Transverse colon (tissue), 4 donors: ENCODE measurements at places on chromosomes 13 and 19. TPM values are rescaled to one million over a fixed set of nuclear protein-coding genes. Genes with fewer than 3 reads are reported as not detected.

DNA sequence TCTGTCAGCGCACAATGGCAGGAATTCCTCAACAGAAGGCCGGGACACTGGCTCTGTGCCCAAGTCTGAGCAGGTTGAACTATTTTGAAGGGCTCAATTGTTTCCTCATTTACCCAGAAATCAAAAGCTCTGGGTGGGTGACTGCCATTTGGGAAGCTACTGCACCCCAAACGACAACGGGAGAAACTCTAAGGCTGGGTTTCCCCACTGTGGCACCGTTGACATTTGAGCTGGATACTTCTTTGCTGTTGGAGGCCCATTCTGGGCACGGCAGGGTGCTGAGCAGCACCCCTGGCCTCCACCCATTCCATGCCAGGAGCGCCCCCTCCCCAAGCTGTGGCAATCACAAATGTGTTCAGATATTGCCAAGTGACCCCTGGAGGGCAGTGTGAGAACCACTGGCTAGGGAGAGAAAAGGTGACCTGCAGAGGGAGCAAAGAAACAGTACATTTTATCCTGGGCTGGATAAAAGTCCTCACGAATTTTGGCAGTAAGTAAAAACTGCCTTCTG is 62.5 kb downstream of the RFX2 start:
- H3K4me3 ChIP-seq: no peak overlapping the region
- no peak for DNase-seq
- peak overlapping the region; percentile 36 for H3K27ac ChIP-seq
- H3K27me3 ChIP-seq: no peaks in the 10 kb centered on the region
- no peaks in the 10 kb centered on the region for H3K36me3 ChIP-seq

- peak overlapping the region; percentile 90 for H3K4me3 ChIP-seq
- peak overlapping the region; percentile 98 for H3K27ac ChIP-seq
- H3K27me3 ChIP-seq: no peaks in the 10 kb centered on the region
- H3K36me3 ChIP-seq: peaks cover 2% of the 10 kb centered on the region
- peak; percentile 93 for DNase-seq
- peaks cover 51% of the 10 kb centered on the region for H3K4me1 ChIP-seq
Measured at GRCh38 chr19:40718774-40719391, 2.0 kb downstream of the ITPKC start.

- H3K4me1 ChIP-seq: no peaks in the 10 kb centered on the region
- H3K27ac ChIP-seq: no peak overlapping the region
- no peaks in the 10 kb centered on the region for H3K36me3 ChIP-seq
- H3K27me3 ChIP-seq: no peaks in the 10 kb centered on the region
Measured at GRCh38 chr19:3154957-3155736, 19.3 kb downstream of the GNA15 start.

DNA sequence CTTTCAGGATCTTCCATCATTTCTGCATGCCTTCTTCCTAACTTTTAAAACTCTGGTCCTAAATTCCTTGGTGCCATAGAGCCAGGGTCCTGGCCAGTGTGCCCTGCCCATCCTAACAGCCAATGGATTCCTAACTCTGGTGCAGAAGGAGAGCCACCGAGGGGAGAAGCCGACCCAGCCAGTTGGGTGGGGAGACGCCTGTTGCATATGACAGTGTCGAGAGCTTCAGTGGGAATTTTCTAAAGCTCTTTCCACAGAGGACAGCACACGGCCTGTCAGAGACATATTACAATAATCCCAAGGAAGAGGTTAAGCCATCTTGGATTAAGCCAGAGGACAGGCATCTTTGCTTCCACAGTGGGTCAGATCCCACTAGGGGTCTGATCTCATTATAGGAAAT is 180.4 kb downstream of the ZNF536 start:
- H3K27ac ChIP-seq: no peak overlapping the region
- no peaks in the 10 kb centered on the region for H3K27me3 ChIP-seq
- H3K4me1 ChIP-seq: no peaks in the 10 kb centered on the region

GRCh38 chr19:44142059-44142433 is 692 bp downstream of the ZNF234 start:
- no peaks in the 10 kb centered on the region for H3K27me3 ChIP-seq
- no peak for DNase-seq
- H3K27ac ChIP-seq: no peak overlapping the region

GRCh38 chr13:31227063-31227462 is 27.3 kb downstream of the B3GLCT start:
- no peak for DNase-seq
- no peaks in the 10 kb centered on the region for H3K36me3 ChIP-seq
- H3K27ac ChIP-seq: no peak overlapping the region
- H3K4me3 ChIP-seq: no peak overlapping the region
- no peaks in the 10 kb centered on the region for H3K27me3 ChIP-seq

DNA sequence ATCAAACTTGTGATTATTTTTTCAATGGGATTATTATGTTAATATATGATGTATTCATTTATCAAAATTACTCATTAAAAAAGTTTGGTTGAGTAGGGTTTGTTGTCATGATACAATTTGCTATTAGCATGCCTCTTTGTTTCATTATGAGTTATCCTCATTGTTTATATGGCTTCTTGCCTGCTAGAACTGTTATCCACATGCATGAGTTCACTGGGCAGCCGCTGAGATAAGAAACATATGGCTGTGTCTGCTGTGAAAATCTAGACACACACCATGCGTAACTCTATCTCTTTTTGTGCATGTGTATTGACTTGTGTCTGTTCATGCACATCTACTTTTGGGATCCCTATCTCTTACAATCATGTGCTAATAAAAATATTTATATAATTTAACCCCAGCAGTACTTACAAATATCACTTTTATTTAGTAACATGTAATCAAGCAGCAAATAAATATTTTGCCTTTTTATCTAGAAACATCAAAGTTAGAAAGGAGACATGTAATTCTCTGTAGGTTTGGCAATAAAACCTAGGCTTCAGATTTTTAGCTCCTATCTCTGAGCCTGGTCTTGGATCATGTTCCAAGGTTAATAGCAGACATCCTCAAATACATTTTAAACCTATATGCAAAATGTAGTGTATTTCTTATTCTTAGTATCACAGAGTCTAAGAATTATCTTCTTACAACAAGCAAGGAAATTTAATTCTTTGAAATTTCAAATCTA is 11.2 kb upstream of the KLF12 start:
- no peaks in the 10 kb centered on the region for H3K27me3 ChIP-seq
- DNase-seq: no peak
- no peak overlapping the region for H3K27ac ChIP-seq
- H3K4me3 ChIP-seq: no peak overlapping the region
- no peaks in the 10 kb centered on the region for H3K4me1 ChIP-seq

- no peaks in the 10 kb centered on the region for H3K36me3 ChIP-seq
- no peaks in the 10 kb centered on the region for H3K4me1 ChIP-seq
- no peak for DNase-seq
Measured at GRCh38 chr13:36362251-36362650, 16.1 kb upstream of the SPART start.

- peaks cover 6% of the 10 kb centered on the region for H3K27me3 ChIP-seq
- peaks cover 21% of the 10 kb centered on the region for H3K4me1 ChIP-seq
- H3K36me3 ChIP-seq: no peaks in the 10 kb centered on the region
- DNase-seq: no peak
Measured at GRCh38 chr13:76886005-76886291, 257 bp downstream of the KCTD12 start.

DNA sequence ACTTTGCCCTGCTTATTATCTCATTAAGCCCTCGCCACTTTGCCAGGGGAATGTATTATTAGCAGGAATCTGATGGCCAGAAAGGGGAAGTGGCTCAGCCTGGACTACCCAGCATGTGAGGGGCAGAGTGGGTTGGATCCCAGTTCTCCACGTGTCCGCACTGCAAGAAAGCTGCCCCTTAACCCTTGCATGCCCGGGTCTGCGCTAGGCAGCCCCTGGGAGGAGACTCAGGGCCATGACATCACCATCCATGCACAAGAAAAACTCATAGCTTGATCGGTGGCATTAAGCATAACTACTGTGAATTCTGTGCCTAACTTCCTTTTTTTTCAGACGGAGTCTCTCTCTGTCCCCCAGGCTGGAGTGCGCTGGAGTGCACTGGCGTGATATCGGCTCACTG is 8.9 kb downstream of the CACNG8 start:
- no peak for DNase-seq
- no peaks in the 10 kb centered on the region for H3K4me1 ChIP-seq
- peaks cover 18% of the 10 kb centered on the region for H3K27me3 ChIP-seq
- no peak overlapping the region for H3K27ac ChIP-seq

DNA sequence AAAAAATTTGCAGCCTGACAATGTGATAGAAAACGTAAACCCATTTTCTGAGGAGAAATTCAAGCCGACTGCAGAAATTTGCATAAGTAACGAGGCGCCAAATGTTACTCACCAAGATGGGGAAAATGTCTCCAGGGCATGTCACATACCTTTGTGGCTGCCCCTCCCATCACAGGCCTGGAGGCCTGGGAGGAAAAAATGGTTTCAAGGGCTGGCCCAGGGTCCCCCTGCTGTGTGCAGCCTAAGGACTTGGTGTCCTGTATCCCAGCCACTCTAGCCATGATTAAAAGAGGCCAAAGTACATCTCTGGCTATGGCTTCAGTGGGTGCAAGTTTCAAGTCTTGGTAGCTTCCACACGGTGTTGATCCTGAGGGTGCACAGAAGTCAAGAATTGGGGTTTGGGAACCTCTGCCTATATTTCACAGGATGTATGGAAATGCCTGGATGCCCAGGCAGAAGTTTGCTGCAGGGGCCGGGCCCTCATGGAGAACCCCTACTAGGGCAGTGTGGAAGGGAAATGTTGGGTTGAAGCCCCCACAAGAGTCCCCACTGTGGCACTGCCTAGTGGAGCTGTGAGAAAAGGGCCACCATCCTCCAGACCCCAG is 1842.3 kb downstream of the PCDH9 start:
- H3K4me1 ChIP-seq: no peaks in the 10 kb centered on the region
- H3K36me3 ChIP-seq: no peaks in the 10 kb centered on the region
- no peaks in the 10 kb centered on the region for H3K27me3 ChIP-seq
- no peak overlapping the region for H3K27ac ChIP-seq
- no peak overlapping the region for H3K4me3 ChIP-seq
- no peak for DNase-seq

DNA sequence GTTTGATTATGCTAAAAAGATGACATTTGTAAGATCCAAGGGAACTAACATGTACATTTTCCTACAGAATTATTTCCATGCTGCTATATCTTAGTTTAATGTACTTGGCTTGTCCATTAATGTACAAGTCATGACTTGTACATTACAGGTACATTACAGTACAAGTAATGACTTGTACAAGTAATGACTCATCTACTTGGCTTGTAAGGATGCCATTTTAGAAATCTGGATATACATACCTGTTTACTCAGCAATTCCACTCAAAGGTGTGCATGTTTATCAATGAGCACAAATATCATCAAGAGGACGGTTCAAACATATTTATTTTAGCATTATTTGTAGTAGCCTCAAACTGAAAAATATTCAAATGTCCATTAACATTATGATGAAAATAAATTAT is 87.0 kb upstream of the TRPC4 start:
- H3K27ac ChIP-seq: no peak overlapping the region
- no peak for DNase-seq
- H3K36me3 ChIP-seq: no peaks in the 10 kb centered on the region

- peak overlapping the region; percentile 87 for H3K27ac ChIP-seq
- DNase-seq: peak; percentile 78
- H3K4me3 ChIP-seq: peak overlapping the region; percentile 75
- H3K4me1 ChIP-seq: peaks cover 30% of the 10 kb centered on the region
Measured at GRCh38 chr19:41352609-41353465, 885 bp downstream of the TGFB1 start.

DNA sequence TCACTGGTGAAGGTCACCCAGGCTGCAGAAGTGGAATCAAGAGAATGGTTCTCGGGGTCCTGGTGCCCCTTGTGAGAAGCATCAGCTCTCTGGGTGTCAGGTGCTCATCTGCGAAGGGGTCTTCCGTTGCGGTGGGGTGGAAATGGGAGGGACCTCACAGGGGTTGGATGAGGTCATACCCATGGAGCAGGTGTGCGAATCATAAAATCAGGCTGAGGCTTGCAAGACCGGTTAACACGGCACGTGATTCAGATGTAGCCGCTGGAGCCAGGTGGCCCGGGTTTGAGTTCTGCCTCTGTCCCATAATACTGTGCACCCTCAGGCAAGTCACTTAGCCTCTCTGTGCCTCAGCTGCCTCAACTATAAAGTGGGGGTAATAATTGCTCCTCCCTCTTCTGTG is 3.9 kb upstream of the KLK15 start:
- H3K27ac ChIP-seq: peak overlapping the region; percentile 66
- H3K27me3 ChIP-seq: peaks cover 25% of the 10 kb centered on the region
- H3K36me3 ChIP-seq: no peaks in the 10 kb centered on the region
- peak; percentile 49 for DNase-seq
- no peak overlapping the region for H3K4me3 ChIP-seq

DNA sequence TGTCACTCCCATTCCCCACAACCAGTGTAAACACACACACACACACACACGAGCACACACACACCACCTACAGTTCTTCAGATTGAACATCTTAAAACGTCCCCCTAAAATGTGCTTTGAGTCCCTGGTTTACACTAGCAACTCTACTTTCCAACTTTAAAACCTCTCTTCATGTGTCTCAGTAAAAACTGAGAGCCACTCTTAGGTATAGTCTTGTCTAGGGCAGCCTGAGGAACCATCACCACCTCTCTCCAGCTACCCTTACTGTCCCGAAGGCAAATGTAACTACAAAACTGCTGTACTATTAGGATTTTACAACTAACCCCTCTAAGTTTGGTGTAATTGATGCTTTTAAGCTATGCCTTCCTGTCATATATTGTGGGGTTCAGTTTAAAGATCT is 1501.6 kb upstream of the MIR17HG start:
- H3K27me3 ChIP-seq: no peaks in the 10 kb centered on the region
- H3K36me3 ChIP-seq: no peaks in the 10 kb centered on the region
- DNase-seq: no peak
- no peak overlapping the region for H3K27ac ChIP-seq
- no peaks in the 10 kb centered on the region for H3K4me1 ChIP-seq

TIMM29 gene
- total RNA-seq: 42.2 TPM

HSH2D gene
- 17.6 TPM for total RNA-seq

NTF4 gene
- not detected for total RNA-seq

HNRNPA1L2 gene
- total RNA-seq: not detected

RUBCNL gene
- 2.8 TPM for total RNA-seq

ZNF616 gene
- 7.0 TPM for total RNA-seq

KLK12 gene
- not detected for total RNA-seq

ACP7 gene
- not detected for total RNA-seq

NRTN gene
- total RNA-seq: 3.8 TPM

PPP1R37 gene
- total RNA-seq: 40.7 TPM
